Left renal cortex interstitium (tissue), 4 donors: ENCODE measurements at places on chromosomes 7 and 10. TPM values are rescaled to one million over a fixed set of nuclear protein-coding genes. Genes with fewer than 3 reads are reported as not detected.

DNA sequence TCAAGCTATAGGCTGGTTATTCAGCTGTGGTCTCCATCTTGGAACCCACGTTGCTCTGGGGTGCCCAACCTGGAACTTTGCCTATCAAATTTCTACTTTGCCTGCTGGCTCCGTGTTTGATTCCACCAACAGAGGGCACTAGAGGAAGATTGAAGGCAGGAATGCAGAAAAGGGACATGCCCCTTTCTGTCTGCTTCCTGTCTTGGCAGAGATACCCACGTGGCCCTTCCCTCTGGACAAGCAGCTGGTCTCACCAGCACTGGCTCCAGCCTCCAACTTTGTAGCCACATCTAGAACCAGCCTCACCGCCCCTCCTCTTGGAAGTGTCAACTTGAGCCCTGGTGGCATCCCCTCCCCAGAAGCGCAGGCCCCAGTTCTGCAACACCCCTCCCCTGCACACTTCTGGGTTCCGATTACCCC, 52.1 kb upstream of the ZNF438 start:
- no peak for DNase-seq

The FAM237B gene
- 0.64 TPM for polyA plus RNA-seq

The PDZD7 gene
- 4.6 TPM for polyA plus RNA-seq

- DNase-seq, result no peak
Observed at GRCh38 chr10:111766464-111766863, 417.1 kb downstream of the GPAM start.

GRCh38 chr10:49383853-49384252, 12.0 kb downstream of the DRGX start:
- no peak for DNase-seq
